ENCODE measurements at places on chromosomes 1 and 21. TPM values are rescaled to one million over a fixed set of nuclear protein-coding genes. Genes with fewer than 3 reads are reported as not detected.

GRCh38 chr1:183039985-183040447 lies 16.8 kb downstream of the LAMC1 start:
- DNase-seq, result peak; percentile 77

GRCh38 chr1:30618335-30618747 lies 105.0 kb downstream of the MATN1 start:
- no peak for DNase-seq

GRCh38 chr1:234570329-234571120 lies 39.5 kb downstream of the IRF2BP2 start:
- no peak for DNase-seq

DNA sequence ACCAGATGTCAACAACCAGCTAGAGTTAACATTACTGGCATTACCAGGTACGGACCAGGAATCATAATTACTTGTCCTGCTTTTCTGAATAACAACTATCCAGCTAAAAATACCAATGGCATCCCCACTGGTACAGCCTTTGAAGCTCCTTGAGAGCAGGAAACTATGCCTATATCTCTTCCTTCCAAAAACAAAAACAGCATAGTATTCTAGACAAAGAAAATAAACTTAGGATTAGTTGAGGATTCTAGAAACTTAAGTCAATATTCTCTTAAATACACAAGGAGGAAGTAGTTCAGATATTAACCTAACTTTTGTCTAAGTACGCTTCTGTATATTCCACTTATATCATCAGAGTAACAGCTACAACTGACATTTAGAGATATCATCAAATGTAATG lies 3.0 kb downstream of the FUBP1 start:
- DNase-seq, result peak; percentile 61

GRCh38 chr1:230077011-230077410 lies 10.0 kb downstream of the GALNT2 start:
- no peak for DNase-seq

- no peak for DNase-seq
These were observed 175.5 kb downstream of the PGBD5 start for GRCh38 chr1:230250666-230251065.

- DNase-seq, result no peak
These were observed 43.7 kb upstream of the MAB21L3 start for GRCh38 chr1:116067566-116067890.

DNA sequence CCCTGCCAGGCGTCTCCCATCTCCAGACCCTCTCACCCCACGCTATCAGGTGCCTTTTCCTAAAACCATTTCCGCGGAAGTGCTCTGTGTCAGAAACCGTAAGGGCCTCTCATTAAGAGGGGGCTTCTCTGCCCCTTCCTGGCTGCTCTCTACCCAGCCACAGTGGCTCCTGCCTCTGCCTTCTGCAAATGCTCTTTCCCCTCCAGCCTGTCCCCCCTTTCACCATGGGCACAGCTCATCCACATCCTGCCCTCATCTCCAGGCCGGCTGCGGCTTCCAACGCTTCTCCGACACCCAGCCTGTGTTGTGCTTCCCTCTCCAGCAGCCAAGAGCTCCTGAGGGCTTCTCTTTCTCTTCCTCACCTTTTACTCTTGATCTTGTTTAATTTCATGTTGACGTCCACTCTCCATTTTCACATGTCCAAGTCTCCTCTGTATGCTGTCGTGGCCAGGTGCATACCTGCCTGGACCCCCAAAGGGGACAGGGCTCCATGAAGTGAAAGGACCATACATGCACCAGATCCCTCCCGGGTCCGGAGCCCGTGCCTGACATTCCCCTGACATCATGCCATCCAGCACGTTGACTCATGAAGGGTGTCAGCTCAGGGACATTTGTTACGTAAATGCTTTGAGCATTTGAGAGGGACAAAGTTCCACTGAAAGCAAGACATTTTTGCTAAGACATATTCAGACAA lies 306.5 kb downstream of the AJAP1 start:
- DNase-seq, result no peak

The PDZK1IP1 gene
- polyA plus RNA-seq, result 0.52 TPM

GRCh38 chr1:81733480-81733879 lies 67.3 kb upstream of the ADGRL2 start:
- DNase-seq, result no peak

DNA sequence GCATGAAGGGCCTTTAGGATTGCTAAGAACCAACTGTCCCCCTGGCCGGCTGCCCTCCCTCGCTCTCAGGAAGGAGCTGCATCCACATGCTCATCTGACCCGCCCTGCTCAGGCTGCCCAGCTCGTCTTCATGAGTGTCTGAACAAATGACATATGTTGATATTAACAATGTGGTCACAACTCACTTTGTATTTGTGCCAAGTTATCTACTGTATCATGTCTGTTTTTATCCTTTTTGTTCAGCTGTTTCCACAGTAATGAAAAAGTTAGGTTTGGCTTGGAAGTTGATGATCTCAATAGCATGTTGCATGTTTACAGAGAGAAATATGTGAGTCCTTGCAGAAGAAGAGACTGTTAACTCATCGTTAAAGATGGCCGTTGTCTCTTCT lies 75.1 kb downstream of the PHTF1 start:
- peak; percentile 89 for DNase-seq

DNA sequence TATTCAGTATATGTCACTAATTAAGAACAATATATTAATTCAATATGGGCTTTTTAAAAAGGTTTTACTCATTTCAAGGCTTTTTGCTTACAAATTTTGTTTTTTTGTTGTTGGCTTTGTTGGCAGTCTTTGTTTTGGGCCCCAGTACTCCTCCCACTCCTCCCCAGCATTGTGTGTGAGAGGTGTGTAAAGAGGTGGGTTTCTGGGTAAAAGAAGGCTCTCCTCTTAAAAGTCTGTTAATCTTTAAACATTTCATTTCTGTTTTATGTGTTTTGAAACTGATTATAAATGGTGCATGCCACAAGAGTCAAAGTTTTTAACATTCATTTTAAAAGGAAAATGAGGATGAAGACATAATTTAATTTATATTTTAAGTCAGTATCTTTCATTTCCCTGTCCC lies 79.6 kb downstream of the SASS6 start:
- DNase-seq, result no peak

DNA sequence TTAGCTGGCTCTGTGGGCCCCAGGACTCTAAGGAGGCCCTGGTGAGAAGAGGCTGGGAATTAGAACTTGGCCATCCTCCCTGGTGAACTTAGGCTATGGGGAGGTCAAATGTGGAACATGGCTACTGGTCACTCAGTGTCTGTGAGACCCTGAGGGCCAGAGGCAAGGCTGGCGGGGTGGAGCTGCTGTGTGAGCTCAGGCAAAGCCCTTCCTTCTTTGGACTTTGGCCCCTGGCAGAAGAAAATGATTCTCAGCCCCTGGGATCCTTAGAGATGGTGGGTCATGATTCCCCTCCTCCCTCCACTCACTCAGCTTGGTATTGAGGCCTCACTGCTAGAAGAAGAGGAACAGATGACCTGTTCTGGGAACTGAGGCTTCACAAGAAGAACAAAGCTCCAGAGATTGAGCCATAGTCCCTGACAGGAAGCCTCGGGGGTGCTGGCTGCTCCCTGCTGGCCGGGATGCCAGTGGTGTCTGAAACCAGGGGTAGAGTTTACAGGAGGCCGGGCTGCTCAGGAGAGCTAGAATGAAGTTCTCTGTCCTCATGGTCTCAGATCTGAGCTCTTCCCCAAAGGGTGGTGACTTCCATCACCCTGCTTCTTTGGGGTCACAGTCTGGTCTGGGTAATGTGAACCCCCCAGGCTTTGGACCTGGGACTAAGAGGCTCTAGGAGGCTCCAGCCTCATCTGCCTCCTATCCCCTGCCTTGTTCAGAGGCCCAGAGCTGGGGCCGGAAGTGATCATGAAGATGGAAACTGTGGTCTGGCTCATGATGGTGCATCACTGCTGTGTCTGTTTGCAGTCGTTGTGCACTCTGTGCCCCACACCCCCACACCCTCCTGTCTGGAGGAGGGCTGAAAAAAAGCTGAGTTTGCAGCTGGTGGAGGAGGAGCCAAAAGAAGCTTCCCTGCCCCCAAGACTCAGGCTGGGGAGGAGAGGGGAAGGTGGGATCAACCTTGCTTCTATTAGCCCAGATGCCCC lies 905 bp downstream of the BTBD19 start:
- DNase-seq, result peak; percentile 53

The C1orf232 gene
- polyA plus RNA-seq, result not detected

- DNase-seq, result no peak
These were observed 261.3 kb downstream of the DISC1 start for GRCh38 chr1:231887866-231888265.

DNA sequence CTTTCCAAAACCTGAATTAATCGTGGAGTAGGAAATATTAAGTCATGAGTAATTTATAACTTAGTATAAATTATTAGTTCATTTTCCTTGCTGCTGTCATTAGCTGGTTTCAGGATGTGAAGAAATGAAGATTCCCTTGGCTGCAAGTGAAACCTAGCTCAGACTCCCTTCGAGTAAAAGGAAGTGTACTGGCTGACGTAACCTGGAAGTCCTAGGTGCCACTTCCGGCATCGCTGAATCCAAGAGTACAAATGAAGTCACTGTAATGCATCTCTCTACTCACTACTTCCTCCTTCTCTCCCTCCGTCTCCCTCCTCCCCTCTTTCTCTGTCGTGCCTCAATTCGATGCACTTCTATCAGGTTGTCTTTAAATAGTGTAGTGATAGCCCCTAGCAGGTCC lies 28.8 kb downstream of the ZP4 start:
- DNase-seq, result no peak

DNA sequence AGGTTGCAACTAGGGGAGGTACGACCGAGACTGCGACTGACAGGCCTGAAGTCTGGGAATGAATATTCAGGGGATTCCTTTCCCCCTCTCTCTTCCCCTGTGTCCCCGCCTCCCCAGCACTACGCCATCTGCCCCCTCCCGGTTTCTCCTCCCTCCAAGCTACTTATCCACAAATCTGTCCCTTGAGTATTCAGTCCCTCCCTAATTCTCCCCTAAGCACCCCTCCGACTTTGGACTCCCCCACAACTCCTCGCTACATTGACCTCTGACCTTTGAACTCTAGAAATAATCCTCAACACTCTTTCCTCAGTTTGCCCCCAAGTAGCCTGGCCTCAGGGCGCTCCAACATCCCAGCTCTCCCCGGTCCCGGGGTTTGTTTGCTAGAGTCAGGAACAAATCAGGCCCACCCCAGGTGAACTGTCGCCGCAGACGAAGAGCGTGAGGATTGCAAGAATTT lies 393 bp downstream of the LYSMD1 start:
- no peak for DNase-seq

The OR2G6 gene
- not detected for polyA plus RNA-seq

The S100A12 gene
- polyA plus RNA-seq, result not detected

The KCNJ9 gene
- polyA plus RNA-seq, result not detected

The ERG gene
- 202 TPM for polyA plus RNA-seq

The CD1E gene
- polyA plus RNA-seq, result not detected

The SIK1 gene
- polyA plus RNA-seq, result 0.59 TPM

DNA sequence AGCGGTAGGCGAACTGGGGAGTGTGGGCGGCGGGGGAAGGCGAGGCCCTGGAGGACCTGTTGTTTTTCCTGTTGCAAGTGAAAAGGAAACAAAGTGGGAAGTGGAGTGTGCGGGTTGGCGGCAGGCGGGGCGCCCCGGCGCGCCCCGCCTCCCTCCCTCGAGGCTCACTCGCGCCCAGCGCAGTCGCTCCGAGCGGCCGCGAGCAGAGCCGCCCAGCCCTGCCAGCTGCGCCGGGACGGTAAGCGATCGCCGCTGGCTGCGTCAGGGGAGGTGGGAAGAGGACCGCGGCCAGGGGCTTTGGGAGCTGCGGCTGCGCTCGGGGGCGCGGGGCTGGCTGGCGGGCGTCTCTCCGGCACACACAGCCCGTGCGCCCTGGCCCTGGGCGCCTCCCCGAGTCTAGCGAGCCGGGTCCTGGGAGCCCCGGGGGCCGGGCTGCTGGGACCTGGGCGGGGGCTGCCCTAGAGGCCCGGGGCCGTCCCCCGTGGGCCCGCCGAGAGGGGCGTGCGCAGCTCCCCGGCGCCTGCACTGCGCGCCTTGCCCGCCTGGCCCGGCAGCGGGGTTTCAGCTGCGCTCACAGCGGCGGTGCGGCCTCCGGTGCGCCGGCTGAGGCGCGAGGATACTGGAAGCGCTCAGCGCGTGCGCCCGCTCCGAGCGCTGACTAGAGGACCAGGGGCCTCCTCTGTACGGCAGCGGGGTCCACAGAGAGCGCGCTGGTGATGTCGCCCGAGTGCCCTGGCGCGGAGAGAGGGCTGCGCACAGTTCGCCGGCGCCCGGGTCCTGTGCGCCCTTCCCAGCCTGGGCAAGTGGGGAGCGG lies at the start of gene PIK3CD:
Gene PIK3CD (plus strand): TSS at position 167 of the 814 bp plus-strand sequence. CDS start 58,725 bp downstream, outside the sequence.
- DNase-seq, result no peak

GRCh38 chr21:43269957-43270705 lies 101.3 kb downstream of the CRYAA start:
- no peak for DNase-seq

- peak; percentile 19 for DNase-seq
These were observed 24.2 kb upstream of the PHTF1 start for GRCh38 chr1:113783254-113784103.
